ENCODE measurements at places on chromosomes 16 and 17. TPM values are rescaled to one million over a fixed set of nuclear protein-coding genes. Genes with fewer than 3 reads are reported as not detected.

KRT31 gene
- 52.1 TPM for total RNA-seq

ZNF263 gene
- 35.3 TPM for total RNA-seq

FOXF1 gene
- not detected for total RNA-seq

SCARF1 gene
- total RNA-seq: 6.7 TPM

ENPP7 gene
- not detected for total RNA-seq

CLEC18B gene
- total RNA-seq: 0.59 TPM

ZNF213 gene
- 4.0 TPM for total RNA-seq
